SK-N-SH (cell line): ENCODE measurements at places on chromosomes 12 and 14. TPM values are rescaled to one million over a fixed set of nuclear protein-coding genes. Genes with fewer than 3 reads are reported as not detected.

The GPX2 gene
- polyA plus RNA-seq, result not detected in 2 replicates

The CPNE6 gene
- not detected in 2 replicates for polyA plus RNA-seq

The CLEC9A gene
- not detected in 2 replicates for polyA plus RNA-seq

The TUBA1B gene
- polyA plus RNA-seq, result 2,454 and 2,856 TPM in 2 replicates

The ACSM4 gene
- polyA plus RNA-seq, result not detected in 2 replicates

The PRR4 gene
- polyA plus RNA-seq, result 3.9 and 4.3 TPM in 2 replicates

The REP15 gene
- polyA plus RNA-seq, result 0.84 and 1.3 TPM in 2 replicates

The SOAT2 gene
- polyA plus RNA-seq, result 0.13 and 0.18 TPM in 2 replicates

The GTF2A1 gene
- 7.6 and 9.8 TPM in 2 replicates for polyA plus RNA-seq

The PTCSC3 gene
- polyA plus RNA-seq, result not detected in 2 replicates

The PRKD1 gene
- polyA plus RNA-seq, result 0.07 and 0.13 TPM in 2 replicates

The TUNAR gene
- polyA plus RNA-seq, result 0.02 and 0.03 TPM in 2 replicates

The SPIC gene
- polyA plus RNA-seq, result not detected in 2 replicates

The KCNK13 gene
- not detected in 2 replicates for polyA plus RNA-seq

The CSAD gene
- polyA plus RNA-seq, result 32.2 and 45.4 TPM in 2 replicates

The OTX2 gene
- not detected in 2 replicates for polyA plus RNA-seq

The KIF26A gene
- 1.4 and 1.7 TPM in 2 replicates for polyA plus RNA-seq

The OAS2 gene
- 0.02 TPM in 1 of 2 replicates, not detected in the other for polyA plus RNA-seq

The PZP gene
- not detected in 2 replicates for polyA plus RNA-seq

The TEX52 gene
- polyA plus RNA-seq, result not detected in 2 replicates

The PPP1R1A gene
- not detected in 2 replicates for polyA plus RNA-seq

The TAS2R50 gene
- polyA plus RNA-seq, result 0.05 and 0.10 TPM in 2 replicates

The C1QL4 gene
- polyA plus RNA-seq, result 9.8 and 14.6 TPM in 2 replicates
